GM13977 (cell line): ENCODE measurements at places on chromosomes 1 and 21.

- no peak for DNase-seq
Observed at GRCh38 chr1:25462732-25463131, 32.0 kb downstream of the MACO1 start.

GRCh38 chr1:147079400-147080005 is 92.8 kb downstream of the PRKAB2 start:
- no peak for DNase-seq

DNA sequence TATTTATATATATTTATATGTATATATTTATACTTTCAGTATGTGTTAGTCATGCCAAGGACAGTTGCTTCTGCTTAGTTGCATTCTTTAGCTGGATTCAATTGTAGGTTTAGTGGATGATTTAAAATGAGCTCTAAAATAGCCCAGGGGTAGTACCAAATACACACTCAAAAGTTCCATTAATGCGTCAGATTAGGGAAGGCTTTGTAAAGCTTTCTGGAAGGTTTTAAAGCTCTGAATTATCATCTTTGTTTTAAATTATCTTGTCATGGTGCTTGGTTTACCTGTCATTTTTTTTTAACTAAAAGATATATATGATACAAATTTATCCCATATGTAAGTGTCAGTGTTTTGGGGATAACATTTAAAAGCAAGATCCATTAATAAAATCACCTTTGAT is 242.7 kb upstream of the ADAMTS5 start:
- no peak for DNase-seq

- DNase-seq, result no peak
Observed at GRCh38 chr1:88984569-88984968, 7.9 kb downstream of the KYAT3 start.

DNA sequence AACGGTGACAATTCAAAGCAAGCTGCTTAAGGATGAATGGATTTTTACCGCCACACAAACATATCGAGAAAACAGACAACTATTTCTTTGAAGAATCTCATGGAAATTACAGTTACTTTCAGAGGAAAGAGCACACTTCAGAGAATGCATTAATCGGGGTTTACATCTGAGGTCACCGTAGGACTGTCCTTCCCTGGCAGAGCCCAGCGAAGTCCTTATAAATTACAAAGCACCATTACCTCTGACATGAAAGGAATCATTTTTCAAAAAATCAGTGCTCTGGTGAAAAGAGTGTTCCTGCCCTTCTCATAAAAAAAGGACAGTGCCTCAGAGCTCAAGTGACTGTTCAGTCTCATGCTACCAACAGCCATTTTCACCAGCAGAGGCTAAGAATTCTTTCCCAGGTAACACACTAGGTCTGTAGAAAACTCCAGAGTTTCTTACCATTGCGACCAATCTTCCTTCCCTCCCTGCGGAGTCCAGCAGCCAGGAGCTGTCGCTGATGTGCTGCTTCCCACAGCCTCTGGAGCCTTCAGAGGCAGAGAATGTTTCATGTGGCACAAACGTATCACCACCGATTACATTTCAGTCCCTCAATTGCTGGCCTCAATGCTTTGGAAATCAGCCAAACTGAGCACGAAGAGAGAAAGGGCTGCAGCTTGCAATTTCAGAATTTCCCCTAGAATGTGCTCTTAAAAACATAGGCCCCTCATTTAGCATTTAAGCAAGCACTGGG is 75.4 kb downstream of the PLD5 start:
- no peak for DNase-seq

GRCh38 chr1:196678510-196678884 is 26.7 kb downstream of the CFH start:
- no peak for DNase-seq

GRCh38 chr1:58768971-58769808 is 14.7 kb downstream of the JUN start:
- no peak for DNase-seq

GRCh38 chr21:36188937-36189336 is 32.3 kb downstream of the DOP1B start:
- DNase-seq, result no peak

DNA sequence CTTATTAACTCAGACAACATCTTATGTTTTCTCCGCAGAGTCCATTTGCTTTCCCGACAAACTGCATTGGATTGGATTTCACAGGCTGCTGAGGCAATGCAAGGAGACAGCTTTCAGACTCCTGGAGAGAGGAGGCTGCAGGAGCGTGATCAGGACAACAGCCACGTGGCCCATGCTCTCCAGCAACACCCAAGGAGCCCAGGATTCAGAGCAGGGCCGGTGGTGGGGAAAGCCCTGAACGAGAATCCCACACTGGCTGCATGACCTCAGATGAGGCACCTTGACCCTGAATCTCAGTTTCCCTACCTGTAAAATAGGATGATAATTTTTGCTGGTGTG is 78.3 kb upstream of the NFASC start:
- DNase-seq, result no peak

- no peak for DNase-seq
Observed at GRCh38 chr1:25135909-25136308, 96.4 kb downstream of the SYF2 start.

- no peak for DNase-seq
Observed at GRCh38 chr1:33152685-33153432, 29.0 kb downstream of the TRIM62 start.

- no peak for DNase-seq
Observed at GRCh38 chr1:54955359-54955758, 25.1 kb upstream of the TMEM61 start.

DNA sequence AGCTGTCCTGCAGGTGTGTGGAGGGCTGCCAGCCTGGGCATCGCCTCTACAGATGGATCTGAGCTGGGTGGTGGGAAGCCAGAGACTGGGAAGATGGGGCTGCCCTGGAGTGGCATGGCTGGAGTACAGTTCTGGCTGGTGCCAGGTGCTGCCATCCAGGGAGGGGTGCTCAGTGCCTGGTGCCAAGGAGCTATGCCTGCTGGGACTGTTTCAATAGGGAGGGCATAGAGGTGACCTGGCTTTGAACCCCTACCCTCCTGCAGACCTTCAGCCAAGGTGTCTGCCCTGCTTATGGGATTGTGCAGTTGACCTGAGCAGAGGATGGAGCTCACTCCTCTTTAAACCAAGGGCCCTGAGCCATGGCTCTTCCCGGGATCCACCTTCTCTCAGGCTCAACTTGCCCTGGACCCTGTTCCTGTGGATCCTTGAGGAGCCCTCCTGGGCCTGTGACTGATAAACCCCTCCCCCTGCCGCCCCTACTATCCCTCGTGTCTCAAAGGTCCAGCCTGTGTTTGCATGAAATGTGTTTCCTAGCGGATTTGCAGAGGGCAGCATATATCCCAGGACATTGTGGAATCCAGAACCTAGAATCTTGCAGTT is 48.7 kb downstream of the PTPRU start:
- DNase-seq, result no peak

- no peak for DNase-seq
Observed at GRCh38 chr1:244353551-244354091, 98.1 kb downstream of the ADSS2 start.

- DNase-seq, result no peak
Observed at GRCh38 chr1:84156210-84156621, 12.1 kb downstream of the PRKACB start.

DNA sequence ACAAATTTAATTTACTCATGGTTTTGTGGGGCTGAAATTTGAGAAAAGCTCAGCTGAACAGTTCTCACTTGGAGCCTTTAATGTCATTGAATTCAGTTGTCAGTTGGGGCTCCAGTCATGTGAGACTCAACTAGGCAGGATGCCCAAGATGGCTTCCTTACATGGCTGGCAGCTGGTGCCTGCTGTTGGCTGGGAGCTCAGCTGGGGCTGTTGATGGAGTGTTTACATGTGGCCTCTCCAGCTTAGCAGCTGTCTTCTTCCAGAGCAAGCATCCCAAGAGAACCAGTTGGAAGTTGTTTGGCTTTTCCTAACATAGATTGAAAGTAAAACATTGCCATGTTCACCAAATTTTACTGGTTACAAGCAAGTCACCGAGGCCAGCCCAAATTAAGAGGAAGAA is 81.8 kb upstream of the KCNA3 start:
- DNase-seq, result no peak

DNA sequence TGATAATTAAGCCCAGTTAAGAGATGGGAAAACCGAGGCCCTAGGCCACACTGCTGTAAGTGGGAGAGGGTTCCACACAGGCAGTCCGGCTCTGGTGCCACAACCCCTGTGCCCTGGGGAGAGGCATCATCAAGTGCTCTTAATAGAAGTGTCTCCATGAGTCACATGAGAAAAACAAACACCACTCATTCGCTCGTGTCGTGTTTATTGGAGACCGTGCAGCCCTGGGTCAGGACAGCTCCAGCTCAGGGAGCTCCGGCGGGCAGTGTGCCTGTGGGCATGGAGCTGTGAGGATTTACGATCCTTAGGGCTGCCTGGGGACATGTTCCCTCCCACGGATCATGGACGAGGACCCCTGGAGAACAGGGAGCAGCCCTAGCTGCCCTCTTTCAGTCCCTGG is 658.5 kb downstream of the AJAP1 start:
- DNase-seq, result no peak

GRCh38 chr1:32884726-32885125 is 1.6 kb upstream of the HPCA start:
- no peak for DNase-seq

- no peak for DNase-seq
Observed at GRCh38 chr1:228918335-228918734, 183.1 kb downstream of the RHOU start.

GRCh38 chr1:29145739-29146437 is 22.2 kb upstream of the TMEM200B start:
- DNase-seq, result no peak

DNA sequence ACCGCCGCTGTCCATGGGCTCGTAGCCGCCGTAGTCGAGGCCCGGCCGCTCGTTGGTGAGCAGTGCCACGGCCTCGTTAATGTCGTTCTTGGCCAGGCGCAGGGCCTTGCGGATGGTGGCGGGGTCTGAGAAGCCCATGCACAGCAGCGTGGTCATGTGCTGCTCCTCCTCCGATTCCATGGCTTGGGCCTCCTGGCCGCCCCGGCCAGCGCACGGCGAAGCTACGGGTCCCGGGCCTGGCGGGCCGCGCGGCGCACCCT is 300 bp downstream of the USP24 start:
- peak; percentile 74 for DNase-seq

- DNase-seq, result peak; percentile 48
Observed at GRCh38 chr1:94481473-94481933, 60.1 kb downstream of the F3 start.

DNA sequence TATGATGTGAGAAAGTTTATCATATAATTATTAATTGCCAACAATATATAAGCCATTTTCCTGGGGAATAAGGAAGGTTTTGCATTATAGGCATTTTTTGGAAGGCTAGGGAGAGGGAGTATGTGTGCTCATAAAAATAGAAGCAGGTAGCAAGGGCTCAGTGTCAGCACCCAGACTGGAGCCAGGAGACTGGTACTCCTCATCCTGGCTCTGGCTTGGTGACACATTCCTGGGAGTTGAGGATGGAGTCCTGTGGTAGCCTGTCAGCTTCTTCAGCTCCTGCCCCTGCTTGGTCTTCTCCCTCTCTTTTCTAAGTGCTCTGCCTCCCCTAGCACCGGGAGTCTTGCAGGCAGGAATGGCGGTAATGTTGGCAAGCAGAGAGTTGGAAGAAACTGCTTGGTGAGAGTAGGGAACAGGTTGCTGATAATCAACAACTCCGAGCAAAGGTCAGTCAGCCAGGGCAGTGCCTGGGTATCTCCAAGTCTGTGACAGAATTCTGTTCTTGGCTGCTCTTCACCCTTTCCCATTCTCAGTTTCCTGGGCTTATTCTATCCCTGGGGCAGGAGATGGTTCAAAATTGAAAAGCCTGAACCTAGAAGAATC is 23.0 kb downstream of the GIPC2 start:
- DNase-seq, result no peak

DNA sequence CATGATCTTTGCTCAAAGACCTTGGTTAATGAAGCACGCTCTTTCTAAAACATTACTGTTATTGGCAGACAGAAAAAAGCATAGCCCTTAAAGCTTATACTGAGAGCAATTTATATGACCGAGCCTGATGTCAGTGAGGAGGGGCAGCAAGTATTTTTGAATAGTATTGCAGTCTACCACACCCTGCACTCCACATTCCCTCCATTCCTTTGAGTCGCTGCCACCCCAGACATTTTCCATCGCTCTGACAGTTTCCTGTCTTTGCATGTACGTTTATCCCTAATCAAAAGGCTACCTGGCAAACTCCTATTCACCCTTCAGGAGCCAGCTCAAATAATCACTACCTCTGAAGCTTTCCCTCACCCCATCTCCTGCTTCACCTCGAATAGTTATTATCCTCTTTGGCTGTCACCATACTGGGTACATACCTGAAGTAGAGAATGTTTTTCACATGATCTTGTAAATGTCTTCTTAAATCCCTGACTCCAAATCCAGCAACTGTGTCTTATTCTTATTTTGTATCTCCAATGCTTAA is 5.5 kb upstream of the JUN start:
- DNase-seq, result no peak

DNA sequence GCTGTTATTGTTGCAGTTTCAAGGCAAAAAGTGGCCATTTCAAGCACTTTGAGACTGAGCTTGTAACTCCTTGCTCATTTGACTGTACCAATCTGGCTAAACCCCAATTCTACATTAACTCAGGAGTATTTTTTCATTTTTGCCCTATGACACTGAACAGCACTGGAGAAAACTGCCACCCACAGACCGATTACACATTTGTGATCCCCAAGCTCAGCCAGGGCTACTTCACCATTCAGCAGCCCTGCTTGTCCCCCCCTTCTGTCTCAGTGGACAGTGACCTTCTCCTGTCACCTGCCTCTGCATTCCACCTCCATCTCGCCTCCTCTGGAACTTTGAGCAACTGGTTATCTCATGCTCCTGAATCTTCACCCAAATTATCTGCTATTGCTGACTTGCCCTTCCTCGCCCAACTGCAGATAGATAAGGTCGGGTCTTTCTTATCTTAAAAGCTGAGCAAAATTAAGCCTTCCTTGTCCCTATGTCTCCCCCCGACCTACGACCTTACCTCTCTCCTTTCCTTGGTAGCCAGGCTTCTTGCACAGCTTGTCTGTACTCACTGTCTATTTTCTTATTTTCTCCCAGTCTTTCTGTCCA is 25.3 kb downstream of the SPATA46 start:
- no peak for DNase-seq

GRCh38 chr1:9437961-9438430 is 101.3 kb upstream of the SLC25A33 start:
- DNase-seq, result no peak

- DNase-seq, result no peak
Observed at GRCh38 chr1:151265446-151266236, 11.1 kb downstream of the PSMD4 start.

DNA sequence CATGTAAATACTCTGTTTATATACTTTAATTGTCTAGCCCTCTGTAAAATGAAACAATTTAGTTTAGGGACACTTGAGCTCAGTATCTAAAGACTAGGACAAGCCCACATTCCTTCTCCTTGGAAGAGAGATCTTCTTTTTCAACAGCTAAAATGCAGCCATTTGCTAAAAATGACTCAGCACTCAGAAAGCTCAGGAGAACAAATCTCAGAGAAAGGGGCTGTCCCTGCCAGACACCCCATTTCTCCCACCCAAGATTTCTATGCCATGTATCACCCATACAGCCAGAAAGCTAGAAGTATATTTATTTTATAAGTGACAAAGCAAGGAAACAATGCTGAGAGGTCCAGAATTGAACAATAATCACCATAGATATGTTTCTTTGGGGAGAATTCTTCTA is 23.2 kb upstream of the PRDX6 start:
- no peak for DNase-seq

GRCh38 chr1:30781906-30782305 is 24.3 kb upstream of the LAPTM5 start:
- DNase-seq, result no peak

GRCh38 chr1:152002960-152003359 is 9.3 kb upstream of the S100A10 start:
- DNase-seq, result no peak
